Naive thymus-derived CD4-positive, alpha-beta T cell (primary cell): ENCODE measurements at places on chromosomes 6 and 20.
A peak's percentile ranks its signal among the peaks of the same experiment; 100 is the strongest.

- no peak for DNase-seq
Observed at GRCh38 chr6:166582258-166582657, 4.2 kb downstream of the RAMACL start.

GRCh38 chr6:113825781-113826180, 31.4 kb upstream of the MARCKS start:
- no peak for DNase-seq

DNA sequence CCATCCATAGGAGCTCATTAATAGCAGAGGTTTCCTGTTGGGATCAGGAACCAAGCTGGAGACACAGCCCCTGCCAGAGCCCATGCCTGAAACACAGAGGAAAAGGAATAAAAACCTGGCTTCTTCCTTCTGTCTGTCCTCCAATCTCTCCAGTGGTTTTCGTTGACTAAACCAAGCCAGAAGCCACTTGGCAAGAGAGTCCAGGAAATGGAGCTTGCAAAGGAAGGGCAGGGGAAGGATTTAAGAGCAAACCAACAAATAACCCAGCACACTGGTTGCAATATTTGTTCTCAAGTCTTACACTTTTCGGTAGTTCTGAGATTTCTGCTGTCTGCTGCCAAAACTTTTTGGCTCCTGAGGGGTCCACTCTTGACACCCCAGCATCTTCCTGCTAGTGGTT, 137.0 kb upstream of the BMP2 start:
- DNase-seq = no peak

- no peak for DNase-seq
Observed at GRCh38 chr6:97703661-97704060, 420.6 kb upstream of the MMS22L start.

DNA sequence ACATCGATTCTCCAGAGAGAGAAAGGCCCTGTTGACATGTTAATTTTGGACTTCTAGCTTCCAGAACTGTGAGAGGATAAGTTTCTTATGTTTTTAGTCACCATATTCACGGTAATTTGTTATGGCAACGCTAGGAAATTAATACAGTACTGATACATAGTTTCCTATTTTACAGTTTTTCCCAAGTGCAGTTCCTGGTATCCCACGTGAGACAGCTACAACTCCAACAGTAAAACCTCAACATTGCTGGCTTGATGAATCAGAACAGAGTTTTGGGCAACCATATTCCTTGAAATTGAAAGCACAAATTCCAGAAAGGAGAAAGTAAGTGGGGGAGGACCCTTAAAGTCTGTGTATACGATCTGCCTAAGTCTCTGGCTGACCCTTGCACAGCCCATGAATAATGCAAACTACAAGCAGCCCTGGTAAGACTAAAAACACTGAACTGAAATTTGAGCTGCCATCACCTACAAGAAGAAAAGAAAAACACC, 505.1 kb upstream of the NRSN1 start:
- DNase-seq = no peak

DNA sequence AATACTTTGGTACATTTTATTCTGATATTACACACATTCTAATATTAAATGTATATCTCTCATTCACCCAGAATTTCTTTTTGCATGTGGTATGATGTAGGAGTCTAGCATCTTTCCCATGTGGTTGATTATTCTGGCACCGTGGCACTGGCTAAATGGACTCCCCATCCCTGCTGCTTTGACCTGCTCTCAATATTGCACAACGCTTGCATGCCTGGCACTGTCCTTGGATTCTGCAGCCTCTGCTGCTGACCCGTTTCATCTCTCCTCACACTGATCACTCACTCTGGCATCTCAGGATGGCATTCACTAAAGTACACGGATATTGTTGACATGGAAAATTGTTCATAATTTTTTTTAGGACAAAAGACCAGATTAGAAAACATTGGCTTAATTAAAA, 11.5 kb upstream of the DACT2 start:
- DNase-seq = no peak

GRCh38 chr6:149443411-149444181, 41.2 kb downstream of the ZC3H12D start:
- no peak for DNase-seq

DNA sequence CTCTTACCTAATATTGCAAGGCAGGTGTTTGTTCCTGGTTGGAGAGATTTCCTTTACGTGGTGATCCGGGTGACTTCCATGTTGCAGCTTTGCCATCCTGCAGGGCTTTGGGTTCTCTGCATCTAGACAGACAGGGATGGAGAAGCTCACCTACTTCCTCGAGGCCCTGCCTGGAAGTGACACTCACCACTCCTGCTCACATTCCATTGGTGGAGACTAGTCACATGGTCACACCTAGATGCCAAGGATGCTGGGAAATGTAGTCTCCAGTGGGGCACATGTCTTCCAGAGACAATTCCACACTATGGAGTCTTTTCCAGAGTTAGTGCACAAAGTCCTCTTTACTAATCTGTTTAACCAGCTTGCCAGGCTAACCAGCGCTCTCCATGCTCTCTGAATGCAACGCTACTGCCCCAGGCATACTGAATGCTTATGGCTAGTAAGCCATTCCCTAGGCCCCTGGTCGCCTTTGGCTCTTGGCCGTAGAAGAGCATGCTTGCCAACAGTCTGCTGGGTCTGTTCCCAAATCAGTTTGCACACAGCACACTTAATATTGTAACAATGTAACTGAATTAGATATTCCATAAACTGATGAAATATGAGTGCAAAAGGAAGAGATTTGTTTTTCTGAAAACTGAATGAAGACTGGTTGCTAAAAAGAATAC, 6.7 kb upstream of the KCNK15 start:
- peak; percentile 36 for DNase-seq
